ENCODE measurements at places on chromosomes 5 and 9.

GRCh38 chr5:119435436-119436132 is 16.7 kb upstream of the HSD17B4 start:
- no peak for DNase-seq

DNA sequence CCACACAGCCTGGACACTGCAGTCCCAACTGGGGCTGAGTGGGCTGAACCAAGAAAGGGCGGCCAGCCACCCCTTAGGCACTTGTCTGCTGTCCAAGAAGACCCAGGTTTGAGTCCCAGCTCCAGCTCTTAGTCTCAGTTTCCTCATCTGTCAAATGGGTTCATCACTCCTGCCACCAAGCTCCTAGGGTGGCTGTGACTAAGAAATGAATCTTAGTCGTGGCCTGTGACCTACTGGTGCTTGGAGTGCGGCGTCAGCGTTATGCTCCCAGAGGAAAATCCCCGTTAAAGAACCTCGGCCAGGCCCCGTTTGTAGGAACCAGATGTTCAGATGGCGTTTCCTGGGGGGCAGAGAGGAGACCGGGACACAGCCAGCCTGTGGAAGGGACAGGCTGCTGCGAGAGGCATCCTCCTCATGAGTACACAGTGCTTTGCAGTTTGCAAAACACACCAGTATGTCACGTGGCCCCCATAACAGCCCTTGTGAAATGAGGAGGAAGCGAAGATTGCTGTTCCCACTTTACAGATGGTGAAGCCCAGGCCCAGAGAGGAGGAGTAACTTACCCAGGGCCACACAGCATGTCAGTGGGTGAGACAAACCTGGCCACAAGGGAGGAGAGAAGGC is 3.3 kb downstream of the FIBCD1 start:
- DNase-seq, result no peak

DNA sequence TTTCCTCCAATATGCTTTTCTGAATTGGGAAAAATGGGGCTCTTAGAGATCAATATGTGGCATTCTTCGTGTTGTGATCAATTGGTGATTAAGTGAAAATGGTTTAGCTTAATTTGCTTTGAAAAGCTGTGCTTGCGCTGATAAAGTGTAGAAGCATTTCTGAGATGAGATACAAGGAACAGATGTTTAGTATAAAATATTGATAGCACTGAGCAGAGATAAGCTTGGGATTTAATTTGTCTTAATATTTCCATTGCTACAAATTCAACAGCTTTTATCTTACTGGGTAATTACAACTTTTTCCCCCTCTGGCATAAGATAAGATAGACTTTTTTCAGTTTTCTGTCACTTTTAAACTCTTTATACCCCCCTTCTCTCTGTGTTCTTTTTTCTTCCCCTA is 2204.9 kb upstream of the WWC1 start:
- DNase-seq, result no peak

- no peak for DNase-seq
Measured at GRCh38 chr5:151890299-151890698, 34.4 kb downstream of the GLRA1 start.

DNA sequence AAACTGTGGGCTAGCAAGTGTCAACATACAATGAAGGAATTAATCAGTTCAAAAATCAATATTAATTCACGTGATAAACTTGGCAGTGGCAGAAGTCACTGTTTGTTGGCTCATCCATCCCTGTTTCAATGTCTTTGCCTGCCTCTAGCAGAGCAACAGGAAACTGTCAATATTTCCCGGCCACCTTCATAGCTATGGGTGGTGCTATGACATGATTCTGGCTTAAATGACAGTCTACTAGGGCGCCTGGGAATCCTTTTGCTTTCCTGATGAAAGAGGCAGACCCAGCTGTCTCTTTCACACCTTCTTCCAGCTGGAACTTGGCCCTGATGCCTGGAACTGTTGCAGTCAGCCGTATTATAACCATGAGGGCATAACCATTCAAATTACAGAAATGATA is 72.1 kb upstream of the DNAH5 start:
- no peak for DNase-seq

DNA sequence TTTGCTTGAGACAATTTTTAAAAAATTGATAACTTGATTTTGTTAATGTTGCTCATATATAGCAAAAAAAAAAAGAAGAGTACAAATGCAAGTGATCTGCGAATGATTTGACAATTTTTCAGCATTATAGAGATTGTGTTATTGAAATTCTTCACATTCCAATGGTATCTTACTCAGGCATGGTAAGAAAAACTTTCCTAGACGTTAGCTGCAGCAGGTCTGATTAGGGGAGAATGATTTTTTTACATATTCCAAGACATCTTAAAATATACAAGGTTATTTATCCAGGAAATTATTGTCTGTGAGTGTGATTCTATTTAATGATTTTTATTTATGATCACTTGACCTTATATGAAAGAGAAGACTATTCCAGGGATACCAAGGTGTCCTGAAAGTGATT is 361.9 kb downstream of the MAT2B start:
- no peak for DNase-seq

DNA sequence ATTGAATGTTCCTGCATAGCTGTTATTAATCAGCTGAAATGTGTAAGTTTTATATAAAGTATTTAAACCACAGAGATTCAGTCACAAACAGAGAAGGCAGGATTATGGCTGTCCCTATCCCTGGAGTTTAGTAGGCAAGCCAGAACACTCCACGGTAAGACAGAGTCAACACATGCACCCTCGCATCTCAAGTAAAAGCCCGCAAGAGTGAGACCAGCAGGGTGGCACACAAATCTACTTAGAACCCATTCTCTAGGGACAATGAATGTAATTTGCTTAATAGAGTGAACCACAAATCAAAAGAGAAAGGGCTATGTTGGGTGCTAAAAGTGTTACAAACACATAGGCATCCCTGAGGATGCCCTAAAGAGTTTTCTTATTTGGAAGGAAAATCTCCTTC is 35.1 kb downstream of the LPAR1 start:
- no peak for DNase-seq

DNA sequence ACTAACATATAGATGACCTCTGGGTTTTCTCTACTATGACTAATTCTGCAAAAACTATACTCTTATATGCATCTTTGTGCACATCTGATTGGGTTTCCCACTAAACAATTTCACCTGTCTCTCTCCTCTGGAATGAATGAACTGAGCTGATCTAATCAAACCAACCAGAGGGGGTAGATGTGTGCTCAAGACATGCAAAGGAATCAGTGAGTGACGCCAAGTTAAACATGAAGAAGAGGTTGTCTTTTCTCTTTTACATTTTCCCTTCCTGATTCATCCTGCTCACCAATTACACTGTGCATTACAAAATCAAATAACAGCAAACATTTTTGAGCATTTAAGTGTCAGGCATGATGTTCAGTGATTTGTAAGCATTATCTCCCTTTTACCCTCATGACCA is 29.6 kb upstream of the GRXCR2 start:
- no peak for DNase-seq

DNA sequence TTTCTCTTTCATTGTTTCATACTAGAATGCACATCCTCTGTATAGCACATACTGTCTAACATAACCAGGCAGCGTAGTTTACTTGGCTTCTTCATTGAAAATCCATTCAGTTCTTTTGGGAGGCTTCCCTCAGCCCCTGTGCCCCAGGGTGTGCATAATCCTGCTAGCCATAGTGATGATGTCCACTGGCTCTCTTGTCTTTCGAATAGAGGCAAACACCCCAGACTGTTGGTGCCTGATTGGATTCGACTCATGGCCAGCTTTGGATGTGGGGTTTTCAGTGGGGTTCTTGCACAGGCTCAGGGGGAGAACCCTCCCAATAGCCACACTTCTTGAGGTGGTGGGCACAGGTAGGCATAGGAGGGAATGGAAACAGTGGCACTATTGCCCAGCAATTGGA is 53.6 kb downstream of the ZSWIM6 start:
- DNase-seq, result no peak

GRCh38 chr5:58274191-58274590 is 185.7 kb downstream of the PLK2 start:
- DNase-seq, result no peak

GRCh38 chr5:17178373-17178675 is 39.1 kb upstream of the BASP1 start:
- DNase-seq, result no peak

- no peak for DNase-seq
Measured at GRCh38 chr5:40549616-40550015, 130.1 kb upstream of the PTGER4 start.

DNA sequence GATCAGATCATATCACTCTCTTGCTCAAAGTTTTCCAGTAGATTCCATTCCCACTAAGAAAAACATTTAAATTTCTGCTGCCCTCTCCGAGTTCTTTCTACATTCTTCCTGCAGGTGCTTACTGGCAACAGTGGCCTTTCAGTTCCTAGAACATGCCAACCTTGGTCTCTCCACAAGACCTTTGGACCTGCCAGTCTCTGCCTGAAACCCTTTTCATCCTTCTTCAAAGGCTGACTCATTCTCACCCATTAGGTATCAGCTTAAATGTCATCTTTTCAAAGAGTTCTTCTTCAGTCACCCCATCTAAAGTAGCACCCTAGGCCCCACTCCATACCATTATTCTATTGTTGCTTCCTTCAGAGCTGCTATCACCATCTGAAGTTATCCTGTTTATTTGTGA is 21.8 kb downstream of the PPIC start:
- no peak for DNase-seq

DNA sequence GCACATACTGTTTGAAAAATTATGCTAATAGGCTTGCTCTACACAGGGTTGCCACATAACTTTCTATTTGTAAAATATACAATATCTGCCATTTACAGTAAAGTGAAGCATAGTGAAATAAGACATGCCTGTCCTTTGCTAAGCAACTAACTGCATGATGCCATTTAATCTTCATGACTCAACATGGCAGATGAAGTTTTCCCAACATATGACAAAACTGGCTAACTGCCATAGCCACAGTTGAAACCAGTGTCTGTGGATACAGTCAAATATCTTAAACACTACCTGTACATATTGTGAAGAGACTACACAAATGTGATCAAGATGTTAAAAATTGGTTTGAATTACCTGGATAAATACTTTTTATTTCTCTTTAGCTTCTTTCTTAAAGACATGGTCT is 3.1 kb upstream of the DMAC1 start:
- DNase-seq, result no peak

DNA sequence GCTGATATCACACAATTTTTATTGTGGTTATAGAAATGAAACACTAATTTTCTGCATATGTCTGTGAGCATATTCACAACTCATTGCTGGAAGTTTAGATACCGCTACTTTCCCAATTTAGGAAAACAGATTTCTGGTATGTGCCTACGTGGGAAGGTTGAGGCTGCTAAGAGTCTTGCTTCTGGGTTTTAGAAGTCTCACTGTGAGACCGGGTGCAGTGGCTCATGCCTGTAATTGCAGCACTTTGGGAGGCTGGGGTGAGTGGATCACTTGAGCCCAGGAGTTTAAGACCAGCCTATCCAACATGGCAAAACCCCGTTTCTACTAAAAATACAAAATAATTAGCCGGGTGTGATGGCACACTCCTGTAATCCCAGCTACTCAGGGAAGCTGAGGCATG is 39.6 kb downstream of the UBAP1 start:
- DNase-seq, result no peak

- peak; percentile 91 for DNase-seq
Measured at GRCh38 chr9:134641173-134641989, at the start of gene COL5A1. Gene COL5A1, plus strand, starts transcription at chr9:134641803. Its CDS starts 385 bp downstream, at chr9:134642188.

- no peak for DNase-seq
Measured at GRCh38 chr9:128882677-128883603, 1.0 kb downstream of the LRRC8A start.

DNA sequence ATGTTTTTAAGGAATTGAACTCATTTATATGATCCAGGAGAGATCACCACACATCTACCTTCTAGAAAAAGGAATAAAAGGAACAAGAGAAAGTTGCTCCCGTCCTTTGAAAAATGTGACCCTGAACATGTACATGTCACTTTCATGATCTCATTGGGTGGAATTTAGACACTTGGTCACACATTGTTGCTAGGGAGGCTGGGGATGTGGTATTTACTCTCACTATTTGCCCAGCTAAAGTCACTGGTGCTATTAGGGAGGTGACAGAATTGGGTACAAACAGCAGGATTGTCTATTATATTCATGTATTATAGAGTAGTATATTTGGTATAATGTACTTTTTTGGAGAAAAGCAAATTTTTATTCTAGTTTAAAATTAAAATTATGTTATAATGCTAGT is 2.1 kb upstream of the CDH10 start:
- DNase-seq, result no peak

DNA sequence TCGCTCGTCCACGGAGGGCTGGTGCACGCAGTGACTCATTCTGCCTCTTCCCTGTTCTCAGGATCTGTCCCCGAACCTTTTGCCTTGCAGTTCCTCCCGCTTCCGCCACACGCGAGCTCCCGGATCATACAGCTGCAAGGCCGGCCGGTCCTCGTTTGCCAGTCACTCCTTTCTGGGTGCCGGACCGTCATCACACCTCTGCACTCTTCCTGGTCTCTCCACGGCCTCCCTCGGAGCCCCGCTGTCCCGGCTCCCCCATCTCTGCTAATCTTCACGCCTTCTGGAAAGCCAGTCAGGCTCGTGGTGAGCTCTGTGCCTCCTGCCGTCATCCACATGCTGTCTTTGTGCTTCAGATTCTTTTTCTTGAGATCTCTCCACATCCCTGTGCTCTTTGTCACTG is 91.8 kb downstream of the STX17 start:
- DNase-seq, result no peak

- no peak for DNase-seq
Measured at GRCh38 chr9:100581661-100582060, 3.8 kb downstream of the CAVIN4 start.

GRCh38 chr5:84298628-84299027 is 86.1 kb downstream of the EDIL3 start:
- no peak for DNase-seq

DNA sequence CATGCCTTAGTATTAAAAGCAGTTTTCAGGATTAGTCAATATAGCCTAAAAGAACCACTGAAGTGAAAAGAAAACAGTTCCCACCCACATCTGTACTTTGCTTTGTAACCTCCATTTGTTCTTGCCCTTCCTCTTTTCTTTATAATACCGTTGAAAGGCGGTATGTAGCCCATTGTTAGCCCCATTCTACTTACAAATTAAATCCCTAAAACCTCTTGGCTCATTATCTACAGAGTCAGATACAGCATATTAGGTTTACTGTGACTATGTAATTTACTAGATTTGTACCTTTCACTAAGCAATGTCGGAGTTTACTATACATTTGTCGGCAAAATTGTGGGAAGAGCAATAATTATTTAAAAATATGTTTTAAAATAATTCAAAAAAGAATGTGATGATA is 17.3 kb downstream of the ALDH1A1 start:
- no peak for DNase-seq
